ENCODE measurements at places on chromosomes 7 and 10.

GRCh38 chr7:131859147-131859821, 302.9 kb upstream of the PODXL start:
- DNase-seq, result peak; percentile 50

DNA sequence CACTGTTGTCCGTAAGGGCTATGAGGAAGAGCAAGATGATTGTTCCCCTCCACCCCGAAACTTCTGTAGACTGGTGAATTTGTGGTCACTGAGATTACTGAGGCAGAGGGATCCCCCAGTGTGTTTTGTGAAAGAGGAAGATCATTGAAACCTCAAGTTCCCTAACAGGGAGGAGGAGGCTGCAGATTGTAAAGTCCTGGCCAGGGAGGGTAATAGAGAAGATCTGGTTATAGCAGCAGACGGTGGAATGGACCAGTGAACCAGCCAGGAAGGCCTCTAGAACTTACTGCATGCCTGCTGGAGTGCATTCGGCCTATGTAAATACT, 31.1 kb downstream of the LMTK2 start:
- DNase-seq, result no peak

GRCh38 chr10:78700413-78700812, 368.4 kb upstream of the ZMIZ1 start:
- DNase-seq, result no peak

DNA sequence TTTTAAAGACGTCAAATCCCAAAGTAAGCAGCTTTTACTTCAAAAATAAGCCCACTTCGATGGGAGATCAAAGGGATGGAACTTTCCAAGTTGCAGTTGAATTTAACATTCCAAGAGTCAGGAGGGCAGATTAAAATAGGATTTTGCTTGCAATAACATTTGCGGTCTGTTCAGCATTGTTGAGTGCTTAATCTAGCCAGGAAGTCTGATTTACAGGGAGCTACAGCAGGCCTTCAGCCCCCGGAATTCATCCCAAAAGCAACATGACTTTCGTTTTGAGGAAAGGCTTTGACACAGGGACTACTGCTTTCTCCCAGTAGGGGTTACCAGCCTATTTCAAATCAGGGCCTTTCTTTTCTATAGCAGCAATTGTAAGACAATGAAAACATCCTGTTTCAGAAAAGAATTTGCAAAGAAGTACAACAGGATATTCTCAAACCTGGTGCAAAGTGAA, 279.6 kb upstream of the PITRM1 start:
- DNase-seq, result no peak

GRCh38 chr7:84042110-84042539, 152.5 kb downstream of the SEMA3A start:
- no peak for DNase-seq

DNA sequence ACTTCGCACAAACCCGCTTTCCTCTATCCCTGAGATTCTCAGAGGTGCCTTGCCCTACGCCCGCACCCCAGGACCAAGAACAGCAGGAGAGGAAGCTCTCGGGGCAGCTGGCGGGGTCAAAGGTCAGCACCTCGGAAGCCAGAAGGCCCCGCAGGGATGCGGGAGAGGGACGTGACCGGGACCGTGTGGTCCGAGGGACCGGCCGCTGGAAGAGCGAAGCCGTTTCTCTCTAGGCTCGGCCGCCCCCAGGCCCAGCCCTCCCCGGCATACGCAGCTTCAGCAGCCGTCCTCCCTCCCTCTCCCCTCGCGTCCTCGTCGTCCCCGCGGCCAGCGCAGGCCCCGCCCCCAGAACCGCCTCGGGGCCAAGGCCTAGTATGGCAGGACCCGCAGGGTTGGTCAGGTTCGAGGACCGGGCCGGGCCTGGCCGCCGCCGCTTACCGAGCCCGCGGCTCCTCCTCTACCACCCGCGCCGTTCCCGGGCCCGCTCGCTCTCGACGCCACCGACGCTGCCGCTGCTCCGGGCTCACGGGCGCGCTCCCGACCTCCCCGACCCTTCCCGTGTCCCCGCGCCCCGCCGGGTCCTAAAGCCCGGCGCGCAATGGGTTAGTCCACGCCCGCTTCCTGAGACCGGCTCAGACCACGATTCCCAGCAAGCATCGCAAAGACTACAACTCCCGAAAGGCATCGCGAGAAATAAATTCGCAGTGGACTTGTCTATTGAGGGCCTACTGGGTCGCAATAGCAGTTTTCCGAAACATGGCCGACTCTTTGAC, at the start of gene ARMH3:
TSS of gene ARMH3 (minus strand) at position 527 of the 773 bp plus-strand sequence. CDS start 16,059 bp downstream, outside the sequence.
- peak; percentile 95 for DNase-seq

DNA sequence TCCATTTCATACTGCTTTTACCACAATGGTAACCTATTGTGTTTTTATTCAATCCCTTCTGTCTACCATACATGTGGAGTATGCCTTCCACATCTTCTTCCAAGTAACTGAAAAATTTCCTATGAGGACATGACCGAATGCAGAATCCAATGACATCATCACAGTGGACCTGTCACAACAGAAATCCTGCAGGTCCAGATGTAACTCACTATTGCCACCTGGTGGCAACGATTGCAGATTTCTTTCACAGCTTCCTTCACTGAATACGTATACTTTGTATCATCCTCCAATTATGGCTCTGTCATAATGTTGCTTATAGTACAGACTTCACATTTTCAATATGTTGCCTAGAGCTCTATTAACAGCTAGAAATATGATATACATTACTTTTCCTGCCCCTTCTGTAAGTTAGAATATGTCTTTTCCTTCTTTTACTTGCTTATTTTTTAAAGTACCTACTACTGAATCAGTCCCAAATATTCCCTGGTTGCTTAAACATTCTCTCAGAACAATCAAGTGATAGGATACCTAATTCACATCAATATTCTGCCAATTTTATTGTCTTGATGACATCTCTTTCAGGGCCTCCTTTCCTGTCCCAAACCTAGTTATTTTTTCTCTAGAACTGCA, 45.4 kb downstream of the SLC13A1 start:
- peak; percentile 52 for DNase-seq

- DNase-seq, result no peak
Observed at GRCh38 chr7:133709036-133709880, 417.9 kb upstream of the LRGUK start.

DNA sequence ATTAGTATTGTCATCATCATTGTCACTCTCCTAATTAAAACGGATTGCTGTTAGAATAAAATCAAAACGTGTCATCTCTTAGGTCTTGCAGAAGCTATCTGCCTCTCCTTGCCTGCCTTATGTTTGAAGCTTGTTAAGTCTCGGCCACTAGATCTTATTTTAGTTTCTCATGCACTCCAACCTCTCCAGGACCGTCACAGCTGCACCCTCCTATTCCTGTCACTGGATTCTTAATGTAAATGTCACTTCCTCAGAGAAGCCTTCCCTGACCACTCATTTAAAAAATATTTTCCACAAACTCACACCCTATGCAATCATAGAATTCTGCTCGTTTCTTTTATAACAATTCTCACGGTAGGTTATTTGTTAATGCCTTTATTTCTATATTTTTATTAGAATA, 103.9 kb upstream of the DKK1 start:
- no peak for DNase-seq

DNA sequence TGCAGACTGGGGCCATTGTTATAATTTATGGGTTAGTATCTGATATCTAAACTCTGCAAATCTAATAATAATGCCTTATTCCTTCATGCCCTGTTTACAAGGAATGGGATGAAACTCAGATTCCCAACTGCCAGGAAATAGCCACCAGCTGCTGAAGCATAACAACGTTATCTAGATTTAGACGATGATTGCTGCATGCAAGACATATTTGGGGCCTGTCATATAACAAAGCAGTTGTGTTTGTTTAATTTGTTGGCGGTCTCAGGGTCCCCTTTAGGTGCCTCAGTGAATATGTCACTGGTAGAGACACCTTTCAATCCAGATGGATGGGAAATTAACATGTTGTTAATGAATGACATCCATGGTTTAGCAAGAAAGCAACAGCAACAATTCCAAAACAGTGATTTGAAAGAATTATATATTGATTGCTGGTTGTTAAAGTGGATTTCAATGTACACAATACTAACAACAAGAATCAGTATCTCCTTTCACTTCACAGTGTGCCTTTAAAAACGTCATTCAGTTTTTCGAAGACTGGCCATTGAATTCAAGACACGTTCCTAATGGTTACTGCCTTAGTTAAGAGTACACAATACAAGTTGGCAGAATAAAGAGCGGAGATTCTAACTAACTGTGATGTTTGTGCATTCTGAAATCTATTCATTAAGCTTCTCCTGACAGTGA, 860.6 kb upstream of the CELF2 start:
- no peak for DNase-seq

DNA sequence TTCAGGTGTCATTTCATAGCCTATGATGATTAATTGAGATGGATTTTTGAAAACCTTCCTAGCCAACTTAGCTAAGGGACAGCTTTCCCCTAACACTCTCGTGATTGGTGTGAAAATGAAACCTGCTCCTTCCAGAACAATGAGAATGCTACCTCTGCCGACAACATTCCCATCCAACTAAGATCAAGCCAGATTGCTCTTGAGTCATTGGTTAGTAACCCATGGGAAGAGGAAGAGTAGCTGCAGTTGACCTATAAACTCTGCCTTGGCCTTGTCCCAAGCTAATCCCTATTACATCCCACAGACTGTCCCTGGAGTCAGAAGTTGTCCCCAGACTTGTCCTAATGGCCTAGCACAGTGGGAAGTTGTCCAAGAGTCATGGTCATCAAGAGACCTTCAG, 80.5 kb upstream of the SVIL start:
- no peak for DNase-seq

DNA sequence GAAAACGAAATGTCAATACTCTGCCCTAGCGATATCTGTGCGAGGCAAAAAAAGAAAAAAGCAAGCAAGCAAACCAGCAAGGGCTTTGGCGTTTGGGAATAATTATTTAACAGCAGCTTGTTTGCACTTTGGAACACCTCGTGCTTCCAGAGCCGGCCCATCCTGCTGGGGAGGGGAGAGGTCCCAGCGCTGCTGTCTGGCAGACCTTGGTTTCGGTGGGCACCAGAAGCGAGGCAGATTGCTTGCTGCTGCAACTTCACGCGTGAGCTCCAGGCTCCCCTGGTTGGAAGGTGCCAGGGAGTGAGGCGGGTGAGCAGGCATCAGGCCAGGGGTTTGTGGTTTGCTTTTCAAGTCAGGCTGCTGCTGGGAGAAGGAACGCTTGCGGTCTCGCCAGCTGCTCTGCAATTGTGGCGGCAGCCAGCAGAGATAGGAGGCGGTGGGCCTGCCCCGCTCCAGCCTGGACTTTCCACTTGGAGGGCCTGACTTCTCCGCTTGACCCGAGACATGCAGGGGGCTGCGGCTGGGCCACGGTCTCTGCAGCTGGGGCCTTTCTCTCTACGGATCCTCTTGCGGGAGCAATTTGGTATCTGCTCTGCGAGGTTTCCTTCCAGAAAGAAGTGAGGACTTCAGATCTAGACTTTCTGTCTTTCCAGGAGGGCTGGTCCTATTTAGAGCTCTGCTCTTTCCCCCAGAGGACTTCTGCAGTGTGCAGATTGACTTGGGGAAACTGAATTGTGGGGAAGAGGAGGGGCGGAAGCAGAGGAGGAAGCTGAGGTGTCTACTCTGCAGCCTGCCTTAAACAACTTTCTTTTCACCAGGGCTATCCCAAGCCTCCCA, 131.4 kb downstream of the PRPF18 start:
- DNase-seq, result peak; percentile 50

- DNase-seq, result no peak
Observed at GRCh38 chr10:99365736-99366135, 36.6 kb downstream of the CNNM1 start.

DNA sequence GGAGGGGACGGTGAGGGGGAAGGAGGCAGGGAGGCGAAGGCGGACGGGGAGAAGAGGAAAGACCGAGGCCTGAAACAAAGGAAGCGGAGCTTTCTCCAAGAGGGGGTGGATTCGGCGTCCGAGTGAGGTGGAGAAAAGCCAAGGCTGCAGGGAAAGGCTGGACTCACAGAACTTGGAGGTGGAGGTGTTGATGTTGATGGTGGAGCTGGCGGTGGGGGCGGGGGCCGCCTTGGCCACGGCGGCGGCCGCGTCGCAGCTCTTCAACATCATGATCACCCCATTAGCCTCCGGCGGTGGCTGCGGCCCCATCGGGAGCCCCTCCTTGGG, 578 bp downstream of the CACUL1 start:
- DNase-seq, result peak; percentile 44

- DNase-seq, result no peak
Observed at GRCh38 chr7:1597066-1597760, 27.4 kb upstream of the PSMG3 start.

- no peak for DNase-seq
Observed at GRCh38 chr10:569961-570627, 119.4 kb downstream of the DIP2C start.

DNA sequence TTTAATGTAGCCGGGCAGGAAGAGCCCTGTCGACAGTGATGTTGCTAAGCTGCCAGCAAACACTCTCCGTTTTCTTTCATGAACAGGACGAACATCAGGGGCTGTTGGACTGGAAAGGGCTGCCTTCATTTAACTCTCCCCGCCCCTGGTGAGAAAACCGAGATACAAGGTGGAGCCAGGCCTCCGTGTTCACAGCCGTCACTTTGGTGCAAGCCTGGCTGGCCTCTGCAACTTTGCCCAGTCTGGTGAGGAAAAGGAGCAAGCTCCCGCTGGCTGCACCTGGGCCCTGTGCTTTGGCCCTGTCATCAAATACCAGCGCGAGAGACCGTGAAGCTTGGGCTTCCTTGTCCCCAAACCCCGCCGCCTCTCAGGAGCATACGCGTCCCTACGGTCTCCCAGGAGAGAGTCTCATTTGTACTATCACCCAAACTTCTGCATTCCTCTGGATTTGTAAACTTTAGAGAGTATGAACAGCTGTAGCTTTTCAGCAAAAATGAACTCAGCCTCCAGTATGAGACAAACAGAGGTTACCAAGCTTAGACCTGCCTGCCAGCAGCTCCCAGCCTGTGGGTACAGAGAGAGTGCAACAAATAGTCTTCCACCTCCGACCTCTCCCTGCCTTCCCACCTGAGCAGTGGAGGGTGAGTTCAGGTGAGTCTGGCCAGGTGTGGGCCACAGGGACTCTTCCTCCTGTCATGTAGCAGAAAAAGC, 445.3 kb upstream of the MGMT start:
- DNase-seq, result no peak

GRCh38 chr7:49243521-49243920, 319.2 kb downstream of the CDC14C start:
- no peak for DNase-seq

DNA sequence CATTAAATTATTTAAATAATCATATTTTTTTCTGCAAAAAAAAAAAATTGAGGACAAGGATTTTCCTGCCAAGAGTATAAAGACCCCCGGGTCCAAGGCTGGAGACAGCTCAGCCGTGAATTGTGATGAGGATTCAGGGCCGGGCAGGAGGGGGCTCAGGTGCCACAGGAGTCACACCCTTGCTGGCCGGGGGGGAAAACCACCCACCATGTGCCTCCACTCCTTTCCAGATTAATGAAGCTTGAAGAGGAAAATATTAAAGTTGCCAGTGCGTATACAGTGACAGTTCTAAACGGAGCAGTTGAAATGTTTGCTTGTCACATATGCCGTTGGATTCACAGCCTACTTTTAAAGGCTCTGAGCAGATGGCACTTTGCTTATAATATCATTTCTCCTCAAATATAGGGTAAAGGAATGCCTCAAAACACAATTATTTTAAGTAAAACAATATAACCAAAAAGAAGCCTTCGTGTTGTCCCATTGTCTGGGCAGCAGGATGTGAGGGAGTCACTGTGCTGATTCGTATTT, 49.6 kb downstream of the ADARB2 start:
- no peak for DNase-seq

- no peak for DNase-seq
Observed at GRCh38 chr10:91590142-91590903, 42.5 kb downstream of the PPP1R3C start.

GRCh38 chr7:106060394-106060920, 51.7 kb downstream of the SYPL1 start:
- no peak for DNase-seq

Data from activated CD4-positive, alpha-beta T cell treated with anti-CD3 and anti-CD28 coated beads, Interleukin-2, amount 10 ng/mL, durations not matched to agents 7 days and 5 days (primary cell).